ENCODE measurements at places on chromosomes 2 and 18.

GRCh38 chr2:134174711-134175110 is 79.2 kb upstream of the MGAT5 start:
- DNase-seq = no peak

DNA sequence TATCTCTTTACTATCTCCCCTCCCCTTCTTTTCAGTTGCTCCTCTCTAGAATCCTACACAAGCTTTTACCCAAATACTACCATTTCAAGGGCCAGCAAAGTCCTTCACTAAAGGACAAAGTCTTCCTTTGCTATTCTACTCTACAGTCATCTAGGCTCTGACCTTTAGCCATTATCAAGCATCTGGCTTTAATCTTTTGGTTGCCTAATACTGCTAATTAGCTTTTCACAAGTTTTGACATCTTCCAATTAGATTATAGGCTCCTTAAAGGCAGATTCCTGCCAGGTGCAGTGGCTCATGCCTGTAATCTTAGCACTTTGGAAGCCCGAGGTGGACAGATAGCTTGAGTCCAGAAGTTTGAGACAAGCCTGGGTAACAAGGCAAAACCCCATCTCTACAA is 194.4 kb downstream of the SH3BP4 start:
- DNase-seq = no peak

- no peak for DNase-seq
These were observed 47.0 kb downstream of the PARD6G start for GRCh38 chr18:80200171-80200931.

- no peak for DNase-seq
These were observed 783.6 kb downstream of the DCDC2C start for GRCh38 chr2:4486971-4487370.

DNA sequence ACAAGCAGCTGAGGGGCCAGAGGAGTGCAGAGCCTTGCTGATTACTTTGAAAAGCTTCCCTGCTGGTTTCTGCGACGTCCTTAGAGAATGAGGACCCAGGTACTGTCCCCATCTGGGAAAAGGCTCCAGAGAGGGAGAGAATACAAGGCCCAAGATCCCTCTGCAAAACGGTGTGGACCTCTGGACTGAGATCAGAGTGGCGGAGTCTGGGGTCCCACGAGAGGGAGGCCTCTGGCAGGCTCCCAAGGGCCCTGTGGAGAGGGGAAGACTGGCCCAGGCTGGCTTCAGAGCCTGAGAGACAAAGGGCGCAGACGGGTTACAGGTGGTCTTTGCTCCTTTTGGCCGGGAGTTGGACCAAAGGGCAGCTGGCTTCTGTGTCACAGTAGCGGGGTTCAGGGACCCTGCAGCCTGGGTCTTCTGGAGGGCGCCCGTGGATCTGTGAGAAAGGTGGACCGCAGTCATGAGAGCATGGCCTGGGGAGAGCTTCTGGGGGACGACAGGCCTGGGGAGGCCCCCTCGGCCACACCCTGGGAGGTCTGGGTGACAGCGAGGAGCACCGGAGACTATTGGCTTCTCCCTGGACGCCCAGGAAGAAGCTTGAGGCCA is 805 bp downstream of the SNORC start:
- DNase-seq = no peak

DNA sequence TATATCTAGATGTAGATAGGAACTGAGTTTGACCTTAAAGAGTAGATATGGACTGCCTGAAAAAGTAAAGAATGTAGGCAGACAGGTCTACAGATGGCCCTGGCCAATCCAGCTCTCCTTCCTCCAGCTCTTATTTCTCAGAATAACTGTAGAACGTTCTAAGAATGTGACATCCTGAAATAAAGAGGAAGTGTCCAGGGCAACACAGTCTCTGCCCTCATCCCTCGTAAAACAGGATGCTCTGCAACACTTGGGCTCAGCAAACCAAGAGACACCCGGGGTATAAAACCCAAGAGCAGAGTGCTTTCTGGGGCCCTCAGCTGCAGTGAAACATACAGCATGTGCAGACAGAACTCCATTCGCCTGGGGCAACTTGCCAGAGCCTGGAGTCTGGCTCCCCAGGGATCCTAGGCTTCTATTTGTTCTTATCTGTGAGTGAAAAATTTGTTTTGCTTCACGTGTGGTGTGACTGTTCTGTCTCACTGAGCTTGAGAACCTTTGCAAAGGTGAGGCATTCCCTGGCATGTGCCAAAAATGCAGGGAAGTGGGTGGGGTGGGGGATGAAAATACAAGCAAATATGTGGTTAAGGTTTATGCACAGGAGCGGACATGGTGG is 401.0 kb downstream of the SETBP1 start:
- DNase-seq = no peak

DNA sequence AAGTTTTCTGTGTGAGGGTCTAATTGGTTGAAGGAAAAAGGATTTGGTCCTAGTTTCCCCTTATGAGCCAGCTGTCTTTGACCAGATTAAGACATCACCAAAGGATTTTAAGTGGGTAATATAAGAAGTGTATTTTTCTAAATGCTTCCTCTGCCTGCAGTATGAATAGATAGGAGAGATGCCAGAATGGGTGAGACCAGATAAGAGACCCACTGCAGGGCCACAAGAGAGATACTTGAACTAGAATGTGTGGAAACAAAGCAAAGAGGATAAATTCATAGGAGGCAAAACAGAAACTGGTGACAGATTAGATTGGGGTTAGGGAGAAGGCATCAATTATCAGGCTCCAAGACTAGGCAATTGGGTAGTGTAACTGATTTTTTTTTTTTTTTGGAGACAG is 1.1 kb upstream of the HDHD2 start:
- DNase-seq = no peak

GRCh38 chr18:3710712-3711301 is 260.8 kb downstream of the TGIF1 start:
- DNase-seq = no peak

DNA sequence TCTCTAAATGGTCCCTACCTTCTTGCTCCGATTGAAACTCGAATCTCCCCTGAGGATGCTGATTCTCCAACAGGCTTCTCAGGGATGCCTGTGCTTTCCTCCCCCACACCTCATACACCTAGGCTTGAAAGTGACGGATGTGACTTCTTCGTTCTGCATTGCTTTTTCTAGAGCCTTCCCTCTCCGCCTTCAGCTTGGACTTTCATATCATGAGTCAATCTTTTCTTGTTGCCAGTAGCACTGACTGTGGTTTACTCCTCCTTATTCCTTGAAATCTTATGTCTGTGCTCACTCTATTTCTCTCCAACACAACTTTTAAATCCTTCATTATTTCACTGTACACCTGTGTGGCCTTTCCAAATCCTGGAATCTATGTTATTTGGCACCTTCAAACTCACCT is 451.4 kb downstream of the TMX3 start:
- DNase-seq = no peak

DNA sequence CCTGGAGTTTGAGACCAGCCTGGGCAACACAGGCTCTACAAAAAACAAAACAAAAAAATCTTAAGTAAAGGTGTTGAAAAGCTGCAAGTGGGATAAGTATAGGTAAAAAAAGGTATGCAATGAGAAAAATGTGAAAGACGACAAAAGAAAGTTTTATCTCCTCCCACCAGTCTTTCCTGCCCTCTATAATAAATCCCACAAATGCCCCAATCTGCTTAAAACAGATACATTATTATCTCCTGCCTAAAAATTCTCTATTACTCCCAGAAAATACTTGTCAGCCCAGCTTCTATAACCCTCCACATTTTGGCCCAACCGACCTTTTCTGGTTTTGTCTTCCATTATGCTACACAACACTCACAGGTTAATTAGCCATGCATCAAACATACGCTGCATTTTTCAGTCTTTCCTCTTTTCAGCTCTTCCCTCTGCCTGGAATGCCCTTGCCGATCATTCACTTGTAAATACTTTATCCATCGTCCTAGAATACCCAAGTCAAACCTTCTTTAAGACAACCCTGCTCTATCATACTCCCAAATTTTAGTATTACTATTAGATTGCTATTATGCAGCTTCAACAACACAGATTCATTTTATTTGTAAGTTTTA is 10.8 kb downstream of the ASXL2 start:
- no peak for DNase-seq

GRCh38 chr2:180882959-180883358 is 97.4 kb upstream of the UBE2E3 start:
- DNase-seq = no peak

DNA sequence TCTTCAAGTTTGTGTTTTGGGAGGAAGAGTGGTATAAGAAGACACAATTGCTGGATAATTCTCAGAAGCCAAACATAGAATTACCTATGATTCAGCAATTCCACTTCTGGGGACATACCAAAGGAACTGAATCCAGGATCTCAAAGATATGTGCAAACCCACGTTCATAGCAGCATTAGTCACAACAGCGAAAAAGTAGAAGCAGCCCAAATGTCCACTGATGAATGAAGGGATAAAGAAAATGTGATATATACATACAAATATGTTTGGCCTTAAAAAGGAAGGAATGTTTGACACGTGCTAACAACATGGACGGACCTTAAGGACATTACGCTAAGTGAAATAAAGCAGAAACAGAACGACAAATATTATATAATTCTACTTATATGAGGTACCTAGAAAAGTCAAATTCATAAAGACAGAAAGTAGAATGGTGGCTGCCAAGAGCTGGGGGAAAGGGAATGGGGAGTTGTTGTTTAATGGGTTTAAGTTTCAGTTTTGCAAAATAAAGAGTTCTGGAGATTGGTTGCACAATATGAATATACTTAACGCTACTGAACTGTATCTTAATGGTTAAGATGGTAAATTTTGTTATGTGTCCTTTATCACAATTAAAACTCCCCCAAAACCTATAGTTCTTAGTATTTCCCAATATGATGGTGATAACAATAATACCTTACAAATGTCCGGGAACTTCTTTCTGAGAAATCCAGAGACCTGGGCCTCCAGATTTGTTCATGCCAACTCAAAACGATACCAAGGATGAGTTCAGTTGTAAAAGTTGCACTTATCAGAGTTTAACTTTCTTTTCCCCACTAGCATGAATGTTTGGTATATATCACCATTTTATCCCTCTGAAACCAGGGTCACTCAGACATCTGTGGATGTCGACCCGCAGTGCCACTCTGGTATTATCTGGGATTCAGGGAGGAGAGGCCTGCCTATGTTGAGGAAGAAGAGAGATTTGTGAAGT is 33.7 kb upstream of the WIPF1 start:
- no peak for DNase-seq

- DNase-seq = no peak
These were observed 21.5 kb upstream of the REEP1 start for GRCh38 chr2:86358957-86359356.

GRCh38 chr2:230748087-230748486 is 35.4 kb downstream of the CAB39 start:
- no peak for DNase-seq

DNA sequence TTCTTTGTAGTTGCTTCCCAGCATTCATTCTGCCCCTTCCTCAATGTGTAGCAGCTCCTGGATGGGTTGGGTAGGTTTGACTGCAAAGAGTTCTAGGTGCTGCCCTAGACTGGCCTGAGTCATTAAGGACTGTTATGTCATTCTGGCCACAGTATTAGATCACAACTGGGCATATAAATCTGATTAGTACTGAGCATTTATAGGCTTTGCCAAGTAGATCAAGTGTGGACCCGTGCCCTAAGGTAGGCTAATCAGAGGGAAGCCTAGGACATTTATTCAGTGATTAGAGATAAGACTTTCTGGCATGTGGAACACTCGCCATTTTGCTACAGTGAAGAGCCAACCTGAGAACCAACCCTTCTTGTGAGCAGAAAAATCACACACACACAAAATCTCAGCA is 2.7 kb downstream of the KATNAL2 start:
- no peak for DNase-seq

DNA sequence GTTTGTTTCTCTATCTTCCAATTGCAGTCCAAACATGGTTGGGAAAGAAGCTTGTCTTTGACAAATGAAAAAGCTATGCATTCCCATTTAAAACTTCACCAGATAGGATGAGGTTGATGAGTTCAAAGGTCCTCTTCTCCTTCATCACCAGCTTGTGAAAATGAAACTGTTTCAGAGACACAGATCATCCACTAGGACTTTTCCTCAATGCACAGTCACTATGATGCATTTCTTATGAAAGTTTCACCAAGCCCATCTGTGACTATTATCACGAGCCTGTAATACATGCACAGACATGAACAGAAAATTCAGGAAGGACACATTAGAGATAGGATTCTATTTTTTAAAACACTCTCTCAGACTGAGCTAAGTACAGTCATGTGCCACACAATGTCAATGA is 644.4 kb downstream of the PLCL1 start:
- no peak for DNase-seq

DNA sequence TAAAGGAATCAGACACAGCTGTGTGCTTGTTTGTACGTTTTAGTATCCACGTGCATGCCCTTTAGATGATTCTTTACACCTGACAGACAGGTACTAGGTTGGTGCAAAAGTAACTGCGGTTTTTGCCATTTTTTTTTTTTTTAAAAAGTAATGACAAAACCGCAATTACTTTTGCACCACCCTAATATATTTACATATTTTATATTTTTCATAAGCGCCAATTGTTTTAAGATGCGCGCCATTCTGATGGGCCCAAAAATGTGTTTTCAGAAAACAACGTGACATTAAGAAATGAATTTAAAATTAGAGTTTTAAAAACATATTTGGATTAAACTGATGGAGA is 972 bp upstream of the COBLL1 start:
- no peak for DNase-seq

DNA sequence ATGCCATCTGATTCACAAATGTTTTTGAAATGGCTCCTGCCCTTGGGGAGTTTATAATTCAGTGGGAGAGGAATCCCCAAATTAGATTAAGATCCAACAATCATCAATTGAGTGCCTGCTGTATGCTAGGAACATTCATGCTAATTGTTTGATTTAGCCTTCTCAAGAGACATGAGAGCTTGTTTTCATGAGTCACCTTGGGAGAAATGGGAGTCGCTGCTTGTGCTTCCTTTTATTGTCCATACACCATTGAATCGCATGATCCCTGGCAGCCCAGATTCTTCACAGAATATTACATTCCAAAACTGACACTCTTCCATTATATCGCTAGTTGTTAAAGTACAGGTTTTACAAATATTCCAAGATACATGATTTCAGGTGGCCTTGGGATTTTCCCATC is 106.0 kb upstream of the MAP3K20 start:
- no peak for DNase-seq

DNA sequence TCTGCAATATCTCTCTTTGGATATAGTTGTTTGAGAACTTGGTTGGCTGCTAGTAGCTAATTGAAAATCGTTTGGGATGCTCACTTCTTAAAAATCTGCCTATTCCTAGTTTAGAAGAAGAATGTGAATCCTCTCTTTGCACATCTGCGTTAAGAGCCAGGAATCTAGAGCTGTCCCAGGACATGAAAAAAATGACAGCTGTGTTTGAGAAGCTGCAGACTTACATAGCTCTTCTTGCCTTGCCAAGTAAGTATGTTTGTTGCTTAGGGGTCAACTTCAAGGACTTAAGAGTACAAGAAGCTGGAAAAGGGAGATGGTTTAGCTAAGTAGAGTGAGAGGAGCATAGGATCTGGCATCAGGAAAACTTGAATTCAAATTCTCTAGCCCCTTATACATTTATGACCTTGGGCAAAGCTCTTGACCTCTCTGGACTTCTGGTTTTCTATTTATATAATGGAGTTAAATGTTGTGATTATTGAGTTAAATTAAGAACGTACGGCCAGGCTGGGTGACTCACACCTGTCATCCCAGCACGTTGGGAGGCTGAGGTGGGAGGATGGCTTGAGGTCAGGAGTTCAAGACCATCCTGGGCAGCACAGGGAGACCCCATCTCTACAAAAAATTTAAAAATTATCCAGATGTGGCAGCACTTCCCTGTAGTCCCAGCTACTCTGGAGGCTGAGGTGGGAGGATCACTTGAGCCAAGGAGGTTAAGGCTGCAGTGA is 55.2 kb upstream of the STON1 start:
- no peak for DNase-seq

- no peak for DNase-seq
These were observed 2.1 kb downstream of the NEURL3 start for GRCh38 chr2:96502891-96503636.

- no peak for DNase-seq
These were observed 212.6 kb downstream of the TNS1 start for GRCh38 chr2:217790195-217790594.

Data from stimulated activated CD4-positive, alpha-beta T cell treated with anti-CD3 and anti-CD28 coated beads, Interleukin-4, amount 100 ng/mL, for 24 hours (primary cell).